ENCODE measurements at places on chromosomes 11 and 22.

DNA sequence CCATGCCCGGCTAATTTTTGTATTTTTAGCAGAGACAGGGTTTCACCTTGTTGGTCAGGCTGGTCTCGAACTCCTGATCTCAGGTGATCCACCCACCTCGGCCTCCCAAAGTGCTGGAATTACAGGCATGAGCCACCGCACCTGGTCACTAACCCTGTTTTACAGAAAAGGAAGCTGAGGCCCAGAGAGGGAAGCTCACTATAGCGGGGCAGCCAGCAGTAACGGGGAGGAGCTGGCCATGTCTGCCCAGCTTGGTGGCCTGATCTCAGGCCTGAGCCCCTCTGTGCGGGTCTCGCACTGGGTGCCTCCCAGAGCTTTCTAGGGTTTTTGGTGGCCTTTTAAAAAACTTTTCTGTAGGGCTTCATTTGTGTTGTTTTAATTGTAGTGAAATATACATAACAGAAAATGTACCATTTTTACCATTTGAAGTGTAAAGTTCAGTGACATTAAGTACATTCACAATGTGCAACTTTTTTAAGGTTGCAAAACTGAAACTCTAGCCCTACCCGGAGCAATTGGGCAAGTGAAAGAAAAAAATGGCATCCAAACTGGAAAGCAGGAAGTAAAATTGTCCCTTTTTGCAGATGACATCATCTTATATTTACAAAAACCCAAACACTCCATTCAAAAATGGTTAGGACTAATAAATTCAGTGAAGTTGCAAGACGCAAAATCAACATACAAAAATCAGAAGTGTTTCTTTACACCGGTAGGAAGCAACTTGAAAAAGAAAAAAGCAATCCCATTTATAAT, 14.5 kb upstream of the CYTH4 start:
- peak; percentile 78 for DNase-seq

DNA sequence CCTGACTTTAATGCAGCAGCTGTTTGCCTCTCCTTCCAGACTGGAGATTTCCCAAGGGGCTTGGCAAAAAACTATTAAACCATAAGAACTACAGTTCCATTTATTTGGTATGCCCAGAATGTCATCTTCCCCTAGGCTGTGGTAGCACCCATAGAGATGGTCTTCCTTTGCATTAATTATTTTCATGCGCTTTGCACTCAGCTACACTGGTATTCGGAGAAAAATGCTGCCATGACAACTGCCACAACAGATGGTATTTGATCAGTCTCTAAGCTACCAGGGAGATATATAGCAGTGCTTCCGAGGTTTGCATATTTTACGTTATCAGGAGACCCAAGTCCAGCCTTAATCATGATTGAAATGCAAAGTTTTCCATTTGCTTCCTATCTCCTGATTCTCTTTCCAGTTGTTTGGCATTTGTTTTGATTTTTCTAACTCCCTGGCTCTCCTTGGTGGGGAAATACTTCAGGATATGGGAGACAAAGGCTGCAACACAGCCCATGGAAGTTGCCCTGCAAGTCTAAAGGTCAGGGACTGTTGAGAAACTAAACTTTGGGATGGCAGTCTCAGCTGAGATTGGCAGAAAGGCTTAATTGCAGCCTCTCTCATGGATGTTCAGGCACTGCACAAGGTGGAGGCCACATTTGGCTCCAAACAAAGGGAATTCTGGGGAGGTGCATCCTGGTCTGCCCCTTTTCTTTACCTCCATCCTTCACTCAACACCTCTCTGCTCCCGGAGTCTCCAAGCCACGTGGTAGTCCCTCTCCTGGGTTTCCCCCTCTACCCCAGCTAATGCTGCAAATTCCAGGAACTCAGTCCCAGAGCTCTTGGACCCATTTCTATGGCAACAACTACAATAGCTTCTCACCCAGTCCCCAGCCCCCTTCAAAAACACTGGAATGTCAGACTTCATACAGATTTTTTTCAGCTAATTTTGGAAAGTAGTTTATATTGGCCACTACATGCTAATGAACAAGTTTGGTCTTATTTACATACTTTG, 151.8 kb downstream of the NAV2 start:
- DNase-seq: no peak

DNA sequence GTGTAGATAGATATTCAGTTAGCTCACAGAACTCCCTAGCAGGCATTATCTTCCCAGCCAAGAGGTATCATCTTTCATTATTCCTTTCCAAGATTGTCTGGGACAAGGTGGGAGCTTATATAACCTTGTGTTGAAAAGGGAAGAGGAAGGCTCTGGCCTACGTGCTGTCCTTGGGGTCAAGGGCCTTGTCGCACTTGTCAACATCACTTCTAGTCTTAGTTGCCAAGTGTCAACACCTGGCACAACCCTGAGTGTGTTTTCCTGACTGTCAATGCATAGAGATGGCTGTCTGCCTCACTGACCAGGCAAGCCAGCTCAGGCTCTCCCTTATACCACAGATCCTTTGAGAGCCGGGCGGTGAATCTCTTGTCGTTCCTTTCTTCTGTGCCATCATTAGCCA, 331.9 kb downstream of the CNTN5 start:
- DNase-seq: no peak

DNA sequence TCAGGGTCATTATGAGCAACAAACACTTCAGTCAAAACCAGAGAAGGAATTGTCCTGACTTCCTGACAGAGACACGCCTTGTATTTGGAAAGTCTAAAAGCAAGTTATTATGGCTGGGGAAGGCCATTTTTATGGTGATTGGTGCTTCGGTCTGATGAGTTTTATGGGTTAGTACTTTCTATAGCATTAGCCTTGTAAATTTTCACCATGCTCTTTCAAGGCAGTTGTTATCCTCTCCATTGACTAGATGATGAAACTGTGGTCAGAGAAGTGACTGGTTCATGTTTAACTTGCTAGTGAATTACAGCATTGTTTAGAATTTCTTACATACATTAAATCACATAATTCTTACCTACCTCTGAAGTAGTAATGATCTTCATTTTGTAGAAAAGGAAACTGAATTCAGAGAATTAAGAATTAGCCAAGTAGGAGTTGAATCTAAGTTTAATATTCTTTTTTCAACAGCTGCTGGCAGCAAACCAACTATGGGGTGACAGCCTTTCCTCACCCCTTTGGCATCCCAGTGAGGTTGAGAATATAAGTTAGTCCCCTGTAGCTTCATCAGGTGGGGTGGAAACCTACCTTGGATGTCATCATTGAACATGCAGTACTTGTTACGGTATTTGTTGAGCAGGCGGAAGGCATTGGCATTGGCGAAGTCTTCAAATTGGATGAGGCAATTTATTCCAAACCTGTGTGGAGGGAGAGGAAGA, 90.0 kb downstream of the CCDC81 start:
- DNase-seq: no peak

DNA sequence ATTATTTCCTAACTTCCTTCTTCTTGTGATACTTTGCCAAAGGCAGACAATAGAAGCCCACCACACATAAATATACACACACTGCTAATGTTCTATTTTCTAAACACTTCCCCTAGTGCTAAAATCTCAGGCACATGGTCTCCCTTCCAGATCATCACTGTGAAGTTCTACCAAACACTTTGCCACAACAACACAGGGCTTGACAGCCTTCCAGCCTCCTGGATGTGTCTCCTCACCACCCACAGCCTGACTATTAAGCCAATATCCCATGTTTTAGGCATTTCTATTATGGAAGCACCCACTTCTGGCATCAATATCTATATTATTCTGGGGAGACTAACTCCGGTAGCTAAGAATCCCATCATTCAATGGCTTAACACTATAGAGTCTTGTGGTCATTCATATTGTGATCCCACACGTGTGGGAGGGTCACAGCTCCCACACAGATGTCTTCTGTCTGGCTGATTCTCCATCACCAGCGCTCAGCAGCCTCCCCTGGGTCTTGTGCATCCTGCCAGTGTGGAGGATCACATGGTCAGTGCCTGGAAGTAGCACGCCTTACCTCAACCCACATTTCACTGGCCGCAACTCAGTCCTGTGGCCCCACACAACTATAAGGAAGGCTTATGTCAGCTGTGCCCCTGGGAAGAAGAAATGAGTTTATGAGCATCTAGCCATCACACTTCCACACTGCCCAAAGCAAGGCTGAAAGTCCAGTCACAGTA, 29.0 kb downstream of the SPATA19 start:
- DNase-seq: no peak

- no peak for DNase-seq
Observed at GRCh38 chr11:34745195-34745594, 124.3 kb downstream of the EHF start.

DNA sequence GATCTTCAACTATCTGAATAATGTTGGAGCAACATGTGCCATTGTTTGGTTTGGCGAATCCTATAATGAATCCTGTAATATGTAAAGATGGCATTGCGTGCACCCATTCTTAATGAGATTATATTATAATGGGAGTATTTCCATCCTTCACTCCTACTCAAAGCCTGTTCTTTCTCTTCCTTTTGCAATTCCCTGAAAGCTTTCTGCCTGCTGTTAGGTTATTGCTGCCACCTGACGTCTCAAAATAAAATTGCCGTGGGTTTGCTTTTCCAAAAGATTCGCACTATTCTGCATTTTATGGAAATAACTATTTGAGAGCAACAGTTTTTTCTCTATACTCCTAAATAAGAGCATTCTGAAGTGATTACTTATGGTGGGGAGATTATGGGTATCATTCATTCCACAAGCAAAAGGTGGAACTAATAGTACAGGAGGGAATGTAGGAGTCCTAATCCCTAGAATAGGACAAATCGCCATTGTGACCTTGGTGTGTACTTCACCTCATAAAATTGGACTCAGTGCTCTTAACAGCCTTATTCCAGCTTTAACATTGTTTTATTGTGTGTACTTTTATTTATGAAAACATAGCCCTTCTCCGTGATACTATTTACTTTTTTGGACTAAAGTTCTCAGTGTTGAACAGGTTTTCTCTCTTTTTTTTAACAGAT, 69.6 kb upstream of the ALKBH3 start:
- no peak for DNase-seq

DNA sequence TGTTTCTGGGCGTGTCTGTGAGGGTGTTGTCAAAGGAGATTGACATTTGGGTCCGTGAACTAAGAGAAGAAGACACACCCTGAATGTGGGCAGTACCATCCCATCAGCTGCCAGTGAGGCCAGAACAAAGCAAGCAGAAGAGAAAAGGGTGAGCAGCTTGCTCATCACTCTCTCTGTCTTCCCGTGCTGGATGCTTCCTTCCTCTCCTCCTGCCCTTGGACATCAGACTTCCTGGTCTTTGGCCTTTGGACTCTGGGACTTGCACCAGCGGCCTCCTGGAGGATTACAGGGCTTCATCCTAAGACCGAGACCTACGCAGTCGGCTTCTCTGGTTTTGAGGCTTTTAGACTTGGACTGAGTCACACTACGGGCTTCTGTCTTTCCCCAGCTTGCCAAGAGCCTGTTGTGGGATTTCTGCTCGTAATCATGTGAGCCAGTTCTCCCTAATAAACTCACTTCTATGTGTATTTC, 18.8 kb downstream of the APOL2 start:
- DNase-seq: no peak

DNA sequence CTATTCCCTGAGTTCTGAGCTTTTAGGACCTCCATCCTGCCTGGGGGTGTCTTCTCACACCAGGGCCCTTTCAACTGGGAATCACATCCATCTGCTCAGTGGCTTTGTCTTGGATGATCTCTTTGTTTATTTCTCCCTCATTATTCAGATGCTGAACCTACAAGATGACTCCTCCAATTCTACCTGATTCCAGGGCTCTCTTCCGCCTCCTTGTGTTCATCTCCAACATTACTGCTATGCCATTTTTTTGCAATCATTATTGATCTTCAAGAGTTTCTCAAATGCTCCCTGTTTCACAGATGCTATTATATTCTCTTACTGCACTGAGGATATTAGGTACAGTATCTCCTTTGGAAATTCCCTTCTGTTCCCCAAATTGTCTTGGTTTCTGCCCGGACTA, 307.7 kb downstream of the SHANK2 start:
- no peak for DNase-seq

- DNase-seq: peak; percentile 93
Observed at GRCh38 chr22:17777005-17777716, 2.9 kb upstream of the BID start.

- no peak for DNase-seq
Observed at GRCh38 chr11:23166376-23166775, 306.1 kb upstream of the CCDC179 start.

DNA sequence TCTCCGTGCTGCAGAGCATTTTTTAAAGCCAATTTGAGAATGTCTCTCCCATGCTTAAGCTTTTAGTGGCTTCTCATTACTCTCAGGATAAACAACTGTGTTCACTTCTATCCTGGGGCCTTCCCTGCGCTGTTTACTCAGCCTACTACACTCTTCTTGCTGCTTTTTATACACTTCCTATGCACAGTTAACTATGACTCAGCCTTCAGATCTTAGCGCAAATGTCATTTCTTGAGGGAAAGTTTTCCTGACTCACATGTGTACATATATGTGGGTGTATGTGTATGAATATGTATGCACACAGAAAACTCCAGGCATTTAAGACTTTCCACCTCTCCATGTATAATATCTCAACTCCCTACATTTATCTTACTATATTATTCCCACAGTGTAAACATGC, 9.8 kb downstream of the THAP12 start:
- no peak for DNase-seq

DNA sequence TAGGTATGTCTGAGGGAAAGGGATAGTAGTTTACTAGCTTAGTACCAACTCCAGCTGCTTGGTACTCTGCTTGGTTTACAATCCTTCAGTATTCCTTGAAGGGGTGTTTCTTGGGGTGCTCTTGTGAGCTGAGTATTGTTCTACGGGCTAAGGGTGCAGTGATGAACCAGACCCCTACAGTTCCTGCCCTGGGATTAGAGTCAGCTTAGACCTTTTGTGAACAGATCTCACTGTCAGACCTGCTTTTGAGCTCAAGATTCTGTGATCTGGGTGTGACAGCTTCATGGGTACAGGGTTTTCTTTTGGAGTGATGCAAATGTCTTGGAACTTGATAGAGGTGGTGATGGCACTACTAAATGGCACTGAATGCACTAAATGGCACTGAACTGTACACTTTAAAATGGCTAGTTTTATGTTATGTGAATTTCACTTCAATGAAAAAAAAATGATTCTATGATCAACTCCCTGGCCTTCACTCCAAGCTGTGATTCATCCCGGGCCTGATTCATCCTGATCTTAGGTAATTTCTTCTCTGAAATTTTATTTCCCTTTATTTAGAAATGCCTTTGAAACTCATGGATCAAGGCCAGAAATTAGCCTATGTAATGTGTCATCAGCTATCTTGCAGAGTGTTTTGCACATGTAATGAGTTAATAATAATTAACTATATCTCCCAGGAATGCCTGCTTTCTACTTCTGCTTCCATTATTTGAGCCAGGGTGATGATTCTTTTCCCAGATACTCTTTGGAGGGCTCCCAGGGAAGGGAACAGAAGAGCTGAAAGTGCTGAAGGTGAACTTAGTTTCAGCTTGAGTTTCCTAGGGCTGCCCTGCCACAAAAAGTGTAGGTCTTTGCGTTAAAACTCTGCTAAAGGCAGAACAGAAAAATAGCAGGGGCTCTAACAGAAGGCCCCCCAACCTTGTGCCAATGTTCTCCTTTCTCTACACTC, 87.9 kb downstream of the NCAM1 start:
- DNase-seq: no peak

GRCh38 chr11:44556735-44557409, 8.6 kb upstream of the CD82 start:
- DNase-seq: peak; percentile 88
